ENCODE measurements at places on chromosomes 12 and 14.

GRCh38 chr12:112182499-112182898 lies 57.1 kb downstream of the TRAFD1 start:
- DNase-seq: no peak

- DNase-seq: no peak
Observed at GRCh38 chr14:94601884-94602391, 10.3 kb upstream of the SERPINA3 start.

DNA sequence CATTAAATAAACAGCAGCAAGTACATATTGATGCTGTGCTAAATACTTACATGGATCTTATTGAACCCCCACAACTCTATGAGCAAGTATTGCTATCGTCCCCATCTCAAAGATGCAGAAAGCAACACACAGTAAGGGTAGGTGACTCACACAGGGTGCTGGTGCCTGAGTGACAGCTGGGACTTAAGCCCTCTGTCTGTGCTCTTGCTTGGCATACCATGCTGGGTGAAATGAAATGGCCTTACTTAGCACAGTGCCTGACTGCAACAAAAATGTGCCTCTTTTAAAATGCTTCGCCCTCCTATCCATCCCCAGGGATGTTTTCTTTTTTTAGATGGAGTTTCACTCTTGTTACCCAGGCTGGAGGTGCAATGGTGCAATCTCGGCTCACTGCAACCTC lies 788 bp downstream of the TEX52 start:
- no peak for DNase-seq

- DNase-seq: no peak
Observed at GRCh38 chr12:79848339-79848738, 86.6 kb downstream of the PPP1R12A start.

DNA sequence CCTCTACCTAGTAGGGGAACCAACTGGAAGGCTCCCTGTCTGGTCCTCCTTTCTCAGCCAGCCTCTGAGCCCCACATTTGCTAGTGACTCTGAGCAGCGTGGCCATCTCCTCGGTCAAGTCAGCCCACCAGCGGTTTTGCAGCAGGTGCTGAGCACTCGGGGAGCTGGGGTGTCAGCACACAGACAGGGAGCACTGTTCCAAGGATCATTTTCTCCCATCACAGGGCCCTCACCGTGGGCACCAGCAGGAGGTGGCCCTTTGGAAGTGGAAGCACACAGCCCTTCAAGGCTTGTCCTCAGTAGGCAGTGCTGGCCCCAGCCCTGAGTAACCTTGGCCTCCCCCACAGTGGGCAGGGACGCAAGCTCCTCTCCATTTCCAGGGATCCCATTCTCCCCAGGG lies 24.1 kb upstream of the EML1 start:
- no peak for DNase-seq

GRCh38 chr12:43029971-43030370 lies 440.4 kb upstream of the PRICKLE1 start:
- DNase-seq: no peak

DNA sequence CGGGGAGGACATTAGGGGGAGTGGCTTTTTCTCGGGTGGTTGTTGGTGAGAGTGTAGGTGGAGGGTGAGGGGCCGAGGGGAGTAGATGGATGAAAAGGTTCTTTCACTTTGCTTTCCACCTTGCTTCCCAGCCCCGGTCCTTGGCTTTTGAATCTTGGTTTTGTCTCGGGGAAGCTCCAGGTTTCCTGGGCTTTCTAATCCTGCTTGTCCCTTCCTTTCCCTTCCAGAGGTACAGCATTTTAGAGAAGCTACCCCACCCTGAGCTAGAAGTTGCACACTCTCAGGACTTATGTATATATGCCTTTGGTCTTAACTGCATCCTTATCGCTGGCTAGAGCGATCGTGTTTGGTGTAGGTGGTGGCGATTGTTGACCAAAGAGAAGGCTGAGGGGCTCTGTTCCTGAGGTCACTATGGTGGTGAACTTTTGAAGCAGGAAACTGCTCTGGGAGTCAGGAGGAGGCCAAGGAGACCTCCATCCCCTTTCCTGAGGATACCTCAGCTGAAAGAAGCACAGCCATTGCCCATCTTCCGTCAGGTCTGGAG lies 862 bp downstream of the PIP4K2C start:
- DNase-seq: no peak

- no peak for DNase-seq
Observed at GRCh38 chr14:52153939-52154338, 85.1 kb upstream of the NID2 start.

- DNase-seq: no peak
Observed at GRCh38 chr12:68904351-68904962, 28.5 kb downstream of the CPM start.

DNA sequence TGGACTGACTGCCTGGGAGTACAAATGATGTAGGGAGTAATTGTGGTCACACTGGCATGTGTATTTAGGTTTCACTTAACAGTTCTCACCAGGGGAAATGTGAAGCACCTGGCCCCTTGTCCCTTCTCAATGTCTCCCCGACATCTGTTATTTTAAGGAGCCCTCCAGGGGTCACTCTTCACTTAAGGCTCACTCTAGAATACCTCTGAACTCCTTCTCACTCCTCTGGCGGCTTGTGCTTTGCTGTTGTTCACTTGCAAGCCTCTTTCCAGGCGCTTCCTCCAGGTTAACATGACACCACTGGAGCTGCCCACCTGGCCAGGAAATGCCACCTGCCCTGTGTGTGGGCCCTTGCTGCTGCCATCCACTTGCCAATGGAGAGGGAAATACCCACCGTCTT lies 56.5 kb upstream of the GZMB start:
- no peak for DNase-seq

- DNase-seq: no peak
Observed at GRCh38 chr14:42174357-42174756, 567.7 kb downstream of the LRFN5 start.

- no peak for DNase-seq
Observed at GRCh38 chr12:120844297-120844696, 59.9 kb downstream of the SPPL3 start.

DNA sequence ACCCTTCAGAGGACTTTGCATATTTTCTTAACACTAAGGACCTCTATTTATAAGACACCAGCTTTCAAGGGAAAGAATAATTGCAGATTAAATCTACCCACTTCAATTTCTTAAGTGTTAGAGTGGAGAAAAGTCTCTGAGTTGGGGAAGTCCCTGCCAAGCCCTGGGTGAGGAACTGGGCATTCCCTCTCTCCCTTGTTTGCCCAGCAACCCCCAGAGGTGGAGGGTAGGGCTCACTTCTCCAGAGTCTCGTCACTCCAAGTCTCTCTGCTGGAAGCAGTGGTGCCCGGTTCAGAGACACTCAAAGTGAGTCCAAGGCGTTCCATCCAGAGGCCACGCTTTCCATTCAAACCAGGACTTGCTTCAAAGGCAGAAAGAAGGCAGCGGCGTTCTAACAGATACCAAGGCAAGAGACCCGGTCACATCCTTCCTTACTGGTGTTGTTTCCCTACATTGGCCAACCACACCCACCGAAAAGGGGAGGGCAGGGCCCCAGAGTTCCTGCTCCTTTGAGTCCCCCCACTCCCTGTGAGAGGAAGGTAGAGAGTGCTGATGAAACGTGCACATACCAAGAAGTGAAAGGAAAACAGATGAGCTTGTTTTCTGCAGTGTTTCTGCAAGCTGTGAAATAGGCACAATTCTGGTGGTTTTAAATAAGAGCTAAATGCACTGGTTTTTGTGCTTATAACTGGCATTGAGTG lies 6.1 kb upstream of the BDKRB2 start:
- no peak for DNase-seq

DNA sequence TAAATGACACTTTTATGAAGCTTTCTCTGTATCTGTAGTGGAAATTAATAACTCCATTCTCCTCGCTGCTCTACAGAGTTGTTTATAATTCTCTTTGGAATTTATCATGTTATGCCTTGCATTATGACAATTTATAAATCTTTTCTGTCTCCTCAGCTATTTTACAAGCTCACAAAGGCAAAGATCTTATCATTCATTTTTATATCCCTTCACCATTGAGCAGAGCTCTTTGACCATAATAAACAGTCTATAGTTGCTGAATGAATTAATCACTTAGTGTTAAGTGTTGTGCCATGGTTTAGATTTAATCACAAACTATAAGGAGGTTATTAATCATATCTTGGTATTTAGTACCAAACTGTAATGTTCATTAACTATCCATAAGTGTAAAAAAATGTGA lies 126.4 kb downstream of the NAV3 start:
- DNase-seq: no peak

GRCh38 chr12:102680304-102680703 lies 199.9 kb upstream of the IGF1 start:
- no peak for DNase-seq

DNA sequence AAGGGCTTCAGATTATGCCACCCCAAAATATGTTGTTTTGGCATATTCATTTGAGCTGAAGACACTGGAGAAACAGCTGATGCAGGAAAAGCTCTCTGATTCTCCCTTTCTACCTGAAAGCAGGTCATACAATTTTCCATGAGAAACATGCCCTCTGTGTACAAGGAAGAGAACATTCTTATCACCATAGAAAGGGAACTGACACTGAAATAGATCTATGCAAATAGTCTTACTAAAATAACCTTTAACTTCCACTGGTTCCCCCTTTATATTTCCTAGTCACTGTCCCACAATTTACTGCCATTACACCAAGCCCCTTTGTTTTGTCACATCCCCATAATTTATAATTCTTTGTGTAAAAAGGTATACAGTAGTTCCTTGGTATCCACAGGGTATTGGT lies 9.6 kb upstream of the PHC1 start:
- DNase-seq: no peak

DNA sequence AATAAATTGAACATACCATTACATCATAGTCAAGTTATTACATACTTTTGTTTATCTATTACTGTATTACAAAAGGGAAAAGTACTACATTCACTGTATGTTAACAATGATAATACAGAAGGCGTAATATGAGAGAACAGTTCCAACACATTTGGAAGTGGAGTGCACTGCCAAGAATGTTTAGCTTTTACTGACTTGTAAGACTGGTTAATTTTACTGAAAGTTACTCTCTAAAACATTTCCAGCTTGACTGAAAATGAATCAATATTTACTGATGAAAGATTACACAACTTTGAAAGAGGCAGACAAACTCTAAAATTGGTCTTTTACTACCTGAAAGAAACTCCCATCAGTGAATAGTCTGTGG lies 728.5 kb downstream of the FSCB start:
- no peak for DNase-seq

DNA sequence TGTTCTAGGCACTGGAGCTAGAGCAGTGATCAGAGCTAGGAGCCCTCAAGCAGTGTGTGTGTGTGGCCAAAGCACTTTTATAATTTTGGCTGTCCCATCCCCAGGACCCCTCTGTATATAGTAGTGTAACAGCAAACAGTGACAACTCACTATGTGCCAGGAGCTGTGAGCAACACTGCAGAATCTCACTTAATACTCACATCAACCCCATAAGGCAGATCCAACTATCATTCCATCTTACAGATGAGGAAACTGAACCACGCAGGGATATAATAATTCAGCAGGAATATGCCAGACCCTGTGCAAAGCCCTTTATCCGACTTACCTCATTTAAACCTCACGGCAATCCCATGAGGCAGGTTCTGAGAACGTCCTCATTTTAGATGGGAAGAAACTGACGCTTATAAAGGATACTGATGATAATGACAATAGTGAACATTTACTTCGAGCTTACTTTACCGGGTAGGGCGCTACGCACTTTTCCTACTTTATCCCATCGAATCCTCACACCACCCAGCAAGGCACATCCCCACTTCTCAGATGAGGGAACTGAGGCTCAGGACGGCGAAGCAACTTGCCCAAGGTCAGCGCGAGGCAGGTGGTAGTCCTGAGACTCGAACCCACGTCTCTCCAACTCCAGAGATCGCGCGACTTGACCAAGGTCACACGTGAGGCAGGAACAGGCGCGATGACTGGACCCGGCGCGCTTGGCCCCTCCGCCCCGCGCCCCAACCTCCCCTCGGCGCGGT lies 687 bp downstream of the RAB35 start:
- DNase-seq: no peak

DNA sequence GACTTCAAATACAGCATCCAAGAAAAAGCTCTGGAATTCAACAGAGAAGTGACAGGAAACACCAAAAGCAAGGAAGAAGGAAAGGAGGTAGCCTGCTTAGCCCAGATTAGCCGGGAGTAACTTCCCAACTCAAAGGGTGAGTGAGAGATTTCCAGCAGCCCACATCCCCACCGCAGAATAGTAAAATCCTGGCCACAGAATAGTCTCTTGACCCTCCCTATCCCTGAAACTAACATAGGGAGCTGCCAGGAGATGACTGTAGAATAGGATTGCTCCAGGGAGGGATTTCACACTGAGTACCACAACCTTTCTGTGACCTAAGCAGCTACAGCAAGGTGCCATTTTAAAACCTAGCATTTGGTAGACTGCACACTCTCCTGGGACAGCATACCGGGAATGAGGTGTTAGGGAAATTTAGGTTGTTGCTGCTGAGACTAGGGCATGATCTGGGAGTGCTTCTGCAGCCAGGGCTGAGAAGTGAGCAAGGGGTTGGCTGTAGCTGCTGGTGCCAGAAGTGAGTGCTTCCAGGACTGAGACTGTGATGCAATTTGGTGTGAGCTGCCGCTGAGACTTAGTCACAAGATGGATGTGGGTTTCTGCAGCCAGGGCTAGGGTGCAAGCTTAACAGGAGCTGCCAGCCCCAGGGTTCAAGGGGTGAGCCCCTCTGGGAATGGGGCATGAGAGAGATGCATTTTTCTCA lies 66.0 kb downstream of the TMTC3 start:
- DNase-seq: no peak

GRCh38 chr12:42284157-42284556 lies 41.7 kb downstream of the ZCRB1 start:
- no peak for DNase-seq

GRCh38 chr12:110508071-110508586 lies 6.0 kb downstream of the RAD9B start:
- no peak for DNase-seq

DNA sequence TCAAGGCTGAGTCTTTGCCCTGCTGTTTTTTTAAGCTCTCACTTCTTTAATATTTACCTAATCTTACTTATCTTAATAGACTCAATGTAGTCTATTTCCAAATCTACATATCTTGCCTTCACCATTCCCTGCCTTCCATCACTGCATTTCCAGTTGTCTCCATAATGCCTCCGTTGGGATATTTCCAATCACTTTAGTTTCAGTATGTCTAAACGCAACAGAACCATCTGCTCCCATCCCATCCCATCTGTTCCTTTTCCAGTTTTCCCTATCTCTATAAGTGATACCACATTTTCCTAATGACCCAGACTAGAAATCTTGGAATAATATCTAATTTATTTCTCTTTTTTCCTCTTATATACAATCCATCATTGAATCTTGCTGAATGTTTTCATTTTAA lies 15.1 kb upstream of the CCDC198 start:
- DNase-seq: no peak

DNA sequence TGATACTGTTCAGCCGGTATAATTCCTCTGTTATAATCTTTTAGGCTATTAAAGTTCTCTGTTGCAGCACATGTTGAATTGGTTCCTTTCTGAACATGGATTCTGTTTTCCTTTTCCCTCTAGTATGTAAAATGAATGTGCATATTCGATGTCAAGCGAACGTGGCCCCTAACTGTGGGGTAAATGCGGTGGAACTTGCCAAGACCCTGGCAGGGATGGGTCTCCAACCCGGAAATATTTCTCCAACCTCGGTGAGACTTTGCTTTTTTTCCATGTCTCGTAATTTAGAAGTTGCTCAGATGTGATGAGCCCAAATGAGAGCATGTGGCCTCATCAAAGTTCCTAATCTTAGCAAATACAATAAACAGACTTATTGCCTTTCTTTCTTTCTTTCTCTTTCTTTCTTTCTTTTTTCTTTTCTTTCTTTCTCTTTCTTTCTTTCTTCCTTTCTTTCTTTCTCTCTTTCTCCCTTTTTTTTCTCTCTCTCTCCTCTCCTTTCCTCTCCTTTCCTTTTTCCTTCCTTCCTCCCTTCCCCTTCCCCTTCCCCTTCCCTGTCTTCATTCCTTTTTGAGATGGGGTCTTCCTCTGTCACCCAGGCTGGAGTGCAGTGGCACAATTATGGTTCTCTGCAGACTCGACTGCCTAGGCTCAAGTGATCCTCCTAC lies 131.9 kb downstream of the PRKCH start:
- DNase-seq: no peak
